ENCODE measurements at places on chromosomes 5 and 9.

DNA sequence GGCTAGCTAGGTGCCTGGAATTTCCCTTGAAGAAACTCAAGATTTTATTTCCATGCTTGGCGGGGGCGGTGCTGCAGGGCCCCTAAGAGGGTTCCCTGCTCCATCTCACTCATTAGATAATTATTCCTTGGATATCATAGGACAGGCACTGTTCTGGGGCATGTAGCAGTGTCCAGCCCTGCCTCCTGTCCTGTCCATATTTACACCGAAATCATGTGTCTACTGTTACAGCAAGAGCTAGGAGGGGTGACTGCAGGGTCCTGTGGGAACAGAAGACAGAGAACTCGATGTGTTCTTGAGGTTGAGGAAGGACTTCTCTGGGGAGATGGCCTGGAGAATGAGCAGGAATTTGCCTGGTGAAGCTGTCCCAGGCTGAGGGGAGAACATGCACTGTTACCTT, 96.6 kb downstream of the CYFIP2 start:
- DNase-seq: no peak

GRCh38 chr9:87515588-87516221, 18.0 kb downstream of the DAPK1 start:
- DNase-seq: no peak

GRCh38 chr9:21684831-21685362, 117.5 kb upstream of the MTAP start:
- DNase-seq: no peak

GRCh38 chr9:76638001-76638400, 126.2 kb upstream of the PCA3 start:
- DNase-seq: no peak

DNA sequence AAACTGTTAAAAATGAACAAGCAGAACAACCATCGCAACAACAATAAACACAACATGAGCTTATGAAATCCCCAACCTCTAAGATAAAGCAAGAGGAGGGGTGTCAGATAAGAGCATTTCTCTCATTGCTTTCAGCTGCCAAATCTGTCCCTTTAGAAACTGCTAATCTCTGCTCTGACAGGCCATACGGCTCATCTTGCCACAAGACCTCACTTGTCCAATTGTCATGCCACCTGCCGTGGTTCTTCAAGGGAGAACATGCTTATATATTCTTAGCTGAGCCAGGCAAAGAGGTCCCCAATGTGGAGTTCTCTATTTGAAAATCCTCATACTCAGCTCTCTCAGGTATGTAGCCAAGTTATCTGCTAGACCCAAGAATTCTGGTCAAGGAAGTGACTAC, 405.0 kb upstream of the TNC start:
- no peak for DNase-seq

GRCh38 chr9:25260046-25260445, 418.2 kb downstream of the TUSC1 start:
- DNase-seq: no peak

DNA sequence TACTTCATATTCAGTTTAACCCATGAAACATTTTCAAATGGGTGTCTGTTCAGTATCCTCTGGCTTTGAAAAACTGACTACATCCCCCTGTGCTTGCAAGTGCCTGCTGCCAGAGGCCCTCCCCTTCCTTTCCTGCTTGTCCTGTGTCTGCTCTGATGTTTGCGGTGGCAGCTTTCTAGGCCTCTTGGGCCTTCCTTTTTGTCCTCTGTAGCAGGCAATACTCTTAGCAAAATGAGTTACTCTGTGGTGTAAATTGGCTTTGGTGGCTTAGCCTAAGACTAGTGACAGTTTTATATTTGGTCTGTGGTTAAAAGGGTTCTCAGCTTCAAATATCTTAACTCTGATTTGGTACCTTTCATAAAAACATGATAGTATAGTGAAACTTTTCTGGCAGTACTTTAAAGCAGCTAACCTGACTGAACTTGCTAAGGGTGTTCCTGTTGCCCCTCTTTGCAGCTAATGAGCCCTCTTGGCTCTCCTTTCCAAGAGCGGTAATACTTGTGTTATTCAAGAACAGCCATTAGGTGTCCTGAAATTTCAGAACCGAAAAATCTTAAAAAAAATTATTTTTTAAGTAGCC, 76.6 kb downstream of the GOLM1 start:
- no peak for DNase-seq

DNA sequence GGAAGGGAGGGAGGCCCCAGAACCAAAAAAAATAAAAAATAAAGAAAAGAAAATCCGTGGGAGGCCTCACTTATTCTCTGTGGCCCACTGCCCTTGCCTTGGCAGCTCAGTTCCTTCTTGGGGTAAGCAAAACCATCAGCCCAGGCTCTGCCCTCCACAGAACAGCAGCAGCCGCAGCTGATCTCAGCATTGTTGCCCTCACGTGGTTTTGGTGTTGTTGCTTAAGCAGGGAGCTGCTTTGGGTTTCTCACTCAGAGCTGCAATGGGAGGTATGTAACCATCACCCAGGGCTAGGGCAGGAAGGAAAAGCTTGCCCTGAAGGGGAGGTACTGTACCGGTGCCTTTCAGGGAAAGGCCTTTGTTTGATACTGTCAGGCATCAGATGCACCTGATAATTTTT, 374.7 kb upstream of the WWC1 start:
- no peak for DNase-seq

GRCh38 chr9:94985649-94986048, 259.1 kb downstream of the AOPEP start:
- no peak for DNase-seq

GRCh38 chr5:15655683-15656082, 155.7 kb downstream of the FBXL7 start:
- DNase-seq: no peak

DNA sequence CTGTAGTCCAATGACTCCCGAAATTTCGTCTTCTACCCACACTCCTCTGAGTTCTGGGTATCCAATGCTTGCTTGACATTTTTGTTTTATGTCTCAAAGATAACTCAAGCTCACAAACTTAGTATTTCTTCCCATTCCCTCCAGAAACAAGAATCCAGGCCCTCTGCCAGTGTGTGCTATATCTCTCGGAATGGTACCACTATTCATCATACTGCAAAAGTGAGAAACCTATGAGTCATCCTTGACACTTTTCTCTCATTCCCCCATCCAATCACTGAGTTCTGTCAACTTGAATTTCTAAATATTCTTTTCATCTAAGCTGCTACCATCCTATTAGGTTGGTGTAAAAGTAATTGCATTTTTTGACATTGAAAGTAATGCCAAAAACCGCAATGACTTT, 9.8 kb downstream of the SLC12A2 start:
- DNase-seq: no peak

GRCh38 chr9:117415358-117415914, 579 bp upstream of the ASTN2 start:
- DNase-seq: peak; percentile 62

- no peak for DNase-seq
Measured at GRCh38 chr5:175478008-175478383, 364 bp upstream of the SFXN1 start.

GRCh38 chr5:109676920-109677319, 12.8 kb upstream of the MAN2A1 start:
- no peak for DNase-seq

GRCh38 chr9:133421615-133422542, at the start of gene ADAMTS13:
ADAMTS13 (plus strand) TSS chr9:133422367; CDS start chr9:133422444, 77 bp downstream.
- DNase-seq: no peak

GRCh38 chr5:141674747-141675146, 7.3 kb downstream of the ARAP3 start:
- no peak for DNase-seq

GRCh38 chr9:108831496-108832178, 24.1 kb downstream of the ACTL7B start:
- no peak for DNase-seq

DNA sequence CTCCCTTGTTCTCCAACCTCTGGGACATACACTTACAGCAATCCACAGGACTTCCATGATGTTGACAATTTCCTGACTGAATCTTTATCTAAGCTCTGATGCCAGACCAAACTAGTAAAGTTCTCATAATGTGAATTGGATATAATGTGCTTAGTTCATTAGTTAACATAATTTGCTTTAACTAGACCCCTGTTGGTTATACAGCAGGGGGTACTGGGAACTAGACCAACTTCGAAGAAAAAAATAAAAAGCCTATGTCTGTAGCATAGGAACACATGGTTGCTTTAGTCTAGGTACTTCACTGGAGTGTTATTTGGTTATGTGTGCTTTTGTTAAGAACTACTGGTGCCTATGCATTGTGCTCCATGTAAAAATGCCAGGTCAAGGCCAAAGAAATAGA, 173.8 kb downstream of the ADAMTS6 start:
- no peak for DNase-seq

DNA sequence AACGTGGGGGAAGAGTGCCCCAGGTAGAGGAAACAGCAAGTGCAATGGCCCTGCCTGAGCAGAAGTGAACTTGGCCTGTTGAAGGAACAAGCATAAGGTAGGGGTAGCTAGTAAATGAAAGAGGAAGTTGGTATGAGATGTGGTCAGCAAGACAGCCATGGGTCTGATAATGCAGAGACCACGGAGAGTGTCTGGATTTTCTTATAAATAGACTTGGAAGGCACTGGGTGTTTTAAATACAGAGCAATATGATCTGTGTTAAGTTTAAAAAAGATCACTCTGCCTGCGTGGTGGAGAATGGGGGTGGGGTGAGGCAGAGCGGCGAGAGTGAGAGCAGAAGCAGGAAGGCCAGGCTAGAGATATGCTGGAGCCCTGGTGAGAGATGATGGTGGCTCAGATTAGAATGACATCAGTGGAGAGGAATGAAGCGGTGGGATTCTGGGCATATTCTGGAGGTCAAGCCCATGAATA, 4.2 kb downstream of the ADAM19 start:
- DNase-seq: peak; percentile 23

DNA sequence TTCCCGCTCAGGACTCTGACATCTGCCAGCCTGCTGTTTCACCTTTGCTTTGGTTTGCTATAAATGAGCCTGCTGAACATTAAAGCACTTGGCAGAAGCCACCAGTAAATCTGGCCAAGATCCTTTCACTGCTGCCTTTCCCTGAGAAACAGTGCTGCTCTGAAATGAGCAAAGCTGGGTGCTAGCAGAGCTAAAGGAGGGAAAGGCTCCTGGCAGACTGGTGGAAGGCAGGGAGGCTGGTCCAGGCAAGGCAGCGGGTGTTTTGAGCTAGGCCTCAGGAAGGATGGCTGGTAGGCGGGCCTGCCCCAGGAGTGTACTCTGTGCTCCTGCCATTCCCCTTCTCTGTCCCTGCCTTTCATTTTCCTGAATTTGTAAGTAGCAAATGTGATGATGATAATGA, 52.5 kb upstream of the PTGS1 start:
- DNase-seq: no peak

DNA sequence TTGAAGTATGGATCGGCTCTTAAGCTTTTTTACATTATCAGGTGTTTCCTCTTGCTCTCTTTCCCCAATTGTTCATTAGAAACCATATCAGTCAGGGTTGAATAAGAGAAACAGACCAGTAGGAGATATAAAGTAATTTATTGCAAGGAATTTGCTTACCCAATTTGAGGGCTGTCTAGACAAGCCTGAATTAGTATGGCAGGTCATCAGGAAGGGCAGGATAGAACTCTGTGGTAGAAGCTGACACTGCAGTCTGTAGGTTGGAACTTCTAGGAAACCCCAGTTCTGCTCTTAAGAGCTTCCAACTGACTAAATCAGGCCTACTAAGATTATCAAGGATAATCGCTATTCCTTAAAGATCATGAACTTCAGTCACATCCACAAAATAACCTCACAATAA, 24.3 kb downstream of the ISOC1 start:
- DNase-seq: no peak

GRCh38 chr5:121949885-121950284, 11.9 kb upstream of the SRFBP1 start:
- no peak for DNase-seq

DNA sequence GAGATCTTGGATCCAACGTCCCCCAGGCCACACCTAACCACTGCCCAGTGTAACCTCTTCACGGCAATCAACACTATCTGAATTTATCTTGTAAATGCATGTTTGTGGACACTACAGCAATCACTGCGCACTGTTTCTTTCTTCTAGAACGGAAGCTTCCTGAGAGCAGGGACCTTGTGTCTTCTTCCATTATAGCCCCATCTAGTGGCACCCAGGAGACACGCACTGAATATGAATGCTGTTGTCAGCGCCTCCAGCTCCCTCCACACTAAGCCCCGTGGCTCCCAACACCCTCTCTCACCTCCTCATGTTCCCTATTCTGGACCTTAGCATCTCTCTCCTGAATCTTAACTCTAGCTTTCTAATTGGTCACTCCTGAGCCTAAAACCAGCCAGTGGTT, 72.7 kb downstream of the SMIM23 start:
- no peak for DNase-seq

GRCh38 chr9:99162759-99163364, 57.9 kb downstream of the TGFBR1 start:
- no peak for DNase-seq

- DNase-seq: no peak
Measured at GRCh38 chr5:39779831-39780230, 355.1 kb upstream of the DAB2 start.

DNA sequence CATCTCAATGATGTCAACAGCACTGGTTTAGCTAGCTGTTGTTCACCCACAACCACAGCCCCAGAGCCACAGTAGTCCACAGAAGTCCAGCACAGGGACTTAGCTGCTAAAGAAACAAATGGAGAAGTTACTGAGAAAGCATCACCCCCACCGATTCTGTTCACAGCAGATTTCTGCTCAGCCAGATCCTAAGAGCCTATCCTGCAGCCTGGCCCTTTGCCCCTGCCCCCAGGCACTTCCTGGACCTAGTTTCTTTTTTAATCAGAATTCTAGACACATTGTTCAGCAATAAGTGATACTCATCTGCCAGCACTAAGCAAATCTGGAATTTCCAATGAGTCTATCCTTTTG, 7.4 kb downstream of the B4GALT1 start:
- DNase-seq: no peak

- no peak for DNase-seq
Measured at GRCh38 chr5:163293836-163294235, 143.6 kb upstream of the CCNG1 start.

- DNase-seq: no peak
Measured at GRCh38 chr5:10339958-10340357, 13.5 kb upstream of the MARCHF6 start.

DNA sequence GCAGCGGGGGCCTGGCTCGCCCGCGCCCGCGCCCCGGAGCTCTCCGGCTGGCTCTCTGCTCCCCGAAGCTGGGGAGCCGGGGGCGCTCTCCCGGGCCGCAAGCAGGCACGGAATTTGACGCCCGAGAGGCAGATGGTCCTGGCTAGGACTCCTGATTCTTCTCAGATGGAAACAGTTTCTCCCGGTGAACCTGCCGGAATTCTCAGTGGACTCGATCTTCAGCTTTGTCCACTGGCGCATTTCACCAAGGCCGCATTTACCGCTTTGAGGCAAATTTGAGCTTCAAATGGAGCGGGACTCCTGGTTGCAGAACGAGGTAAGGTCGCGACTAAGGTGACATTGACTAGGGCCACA, 305.7 kb upstream of the KCNN2 start:
- no peak for DNase-seq

DNA sequence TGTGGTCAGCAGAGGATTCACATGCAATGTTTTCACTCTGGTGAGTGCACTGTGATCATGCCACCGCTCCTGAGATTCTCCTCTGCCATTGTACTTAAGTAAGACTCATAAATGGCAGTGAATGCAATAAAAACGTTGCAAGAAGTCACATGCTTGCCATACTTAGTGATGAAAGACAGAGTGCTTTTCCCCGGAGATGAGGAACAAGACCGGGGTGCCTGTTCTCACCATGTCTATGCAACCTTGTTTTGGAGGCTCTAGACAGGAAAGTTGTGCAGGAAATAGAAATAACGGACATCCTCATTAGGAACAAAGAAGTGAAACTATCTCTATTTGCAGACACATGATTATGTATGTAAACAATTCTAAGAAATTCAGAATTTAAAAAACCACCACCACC, 84.7 kb upstream of the IRX2 start:
- DNase-seq: no peak

- no peak for DNase-seq
Measured at GRCh38 chr5:141935538-141935937, 11.9 kb downstream of the DELE1 start.
